Dorsolateral prefrontal cortex (tissue), 122 donors: ENCODE measurements at places on chromosomes 2 and 18. TPM values are rescaled to one million over a fixed set of nuclear protein-coding genes. Genes with fewer than 3 reads are reported as not detected.

PDK1 gene
- 44.7 TPM for total RNA-seq

HOXD1 gene
- total RNA-seq, result 2.5 TPM

TPO gene
- not detected for total RNA-seq

FEV gene
- 0.41 TPM for total RNA-seq

SP5 gene
- total RNA-seq, result 0.98 TPM

SCN9A gene
- 10.4 TPM for total RNA-seq

TXNDC2 gene
- total RNA-seq, result not detected

ABCG5 gene
- total RNA-seq, result 0.32 TPM
